ENCODE measurements at places on chromosomes 16 and 17.

DNA sequence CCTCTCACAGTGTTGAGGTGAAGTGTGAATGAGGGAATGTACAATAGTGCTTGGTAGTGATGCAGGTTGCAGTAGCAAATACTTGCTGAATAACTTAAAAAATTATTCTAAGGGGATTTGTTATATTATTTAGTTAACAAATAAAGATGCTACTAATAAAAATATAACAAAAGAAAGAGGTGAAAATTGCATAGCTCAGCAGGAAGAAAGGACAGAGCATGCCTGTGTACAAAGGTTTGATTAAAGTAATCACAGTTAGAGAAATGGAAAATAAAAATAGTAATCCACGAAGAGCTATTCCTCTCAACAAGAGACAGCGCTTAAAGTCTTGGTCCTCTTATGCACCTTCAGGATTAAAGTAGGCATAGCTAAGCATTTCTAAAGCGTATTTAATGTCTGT, 11.0 kb downstream of the GOT2 start:
- no peak for DNase-seq

DNA sequence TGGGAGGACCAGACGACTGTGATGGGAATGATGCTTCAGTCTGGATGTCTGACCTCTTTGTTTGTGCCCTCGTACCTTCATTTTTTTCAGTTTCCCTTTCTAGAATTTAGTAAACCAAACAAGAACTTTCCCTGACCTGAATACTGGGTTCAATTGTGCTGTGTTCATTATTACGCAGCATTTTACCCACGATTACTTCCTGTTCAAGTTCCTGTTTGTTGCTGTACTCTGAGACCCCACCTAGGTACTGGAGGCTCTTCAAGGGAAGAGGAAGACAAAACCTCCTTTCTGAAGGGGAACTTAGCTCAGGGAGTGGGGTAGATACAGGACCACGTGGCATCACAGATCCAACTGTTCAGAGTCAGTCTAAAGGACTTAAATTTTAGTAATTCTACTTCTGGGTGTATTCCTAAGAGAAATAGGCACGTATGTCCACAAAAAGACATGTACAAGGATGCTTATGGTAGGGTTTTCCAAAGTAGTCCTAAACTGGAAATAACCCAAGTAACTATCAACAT, 9.2 kb upstream of the PRKCB start:
- peak; percentile 75 for DNase-seq

DNA sequence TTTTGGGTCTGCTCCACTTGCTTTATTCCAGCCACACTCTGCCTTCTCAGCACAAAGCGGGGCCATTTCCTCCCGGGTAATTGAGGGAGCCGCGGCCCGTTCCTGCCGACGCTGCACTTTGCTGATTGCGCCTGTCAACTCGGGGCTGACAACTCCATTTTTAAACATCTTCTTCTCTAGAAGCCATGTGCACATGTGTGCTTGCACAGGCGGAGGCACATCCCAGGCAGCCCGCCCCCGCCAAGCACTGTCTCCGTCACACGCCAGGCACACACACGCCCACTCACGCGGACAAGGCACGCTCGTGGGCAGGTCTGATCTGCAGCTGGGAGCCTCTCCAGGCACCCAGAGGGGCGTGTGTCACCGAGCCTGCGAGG, 63.2 kb downstream of the ENGASE start:
- DNase-seq = no peak

GRCh38 chr17:17279316-17279715, 1.7 kb downstream of the COPS3 start:
- peak; percentile 19 for DNase-seq

DNA sequence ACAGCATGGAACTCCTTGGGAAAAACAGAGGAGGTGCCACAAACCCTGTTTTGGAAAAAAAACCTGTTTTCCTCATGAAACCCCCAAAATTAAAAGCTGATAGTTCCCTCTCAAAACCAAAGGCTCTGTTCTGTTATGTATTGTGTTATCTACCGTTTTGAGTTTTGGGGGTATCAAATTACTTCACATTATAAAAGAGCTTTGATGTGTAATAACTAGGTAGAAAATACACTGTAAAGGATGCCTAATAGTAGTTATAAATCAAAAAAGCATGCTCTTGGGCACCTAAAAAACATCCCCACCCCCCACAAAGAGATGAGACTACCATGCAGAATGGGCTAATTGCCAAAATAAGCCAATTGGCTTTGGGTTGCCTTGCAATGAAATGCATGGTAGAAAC, 30.8 kb downstream of the C16orf54 start:
- DNase-seq = no peak

DNA sequence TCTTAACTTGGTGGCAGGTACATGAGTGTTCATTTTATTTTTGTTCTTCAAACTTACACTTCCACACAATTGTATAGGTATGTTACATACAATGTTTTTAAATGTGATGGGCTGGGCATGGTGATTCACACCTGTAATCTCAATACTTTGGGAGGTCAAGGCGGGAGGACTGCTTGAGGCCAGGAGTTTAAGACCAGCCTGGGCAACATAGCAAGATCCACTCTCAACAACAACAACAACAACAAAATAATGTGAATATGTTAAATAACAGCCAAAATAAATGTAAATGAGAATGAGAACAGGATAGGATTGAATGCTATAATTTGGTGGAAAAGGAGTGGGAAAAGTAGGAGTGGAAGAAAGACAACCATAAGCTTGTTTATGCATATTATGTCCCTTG, 2.6 kb downstream of the NSMCE1 start:
- DNase-seq = no peak

- DNase-seq = no peak
These were observed 2.6 kb upstream of the CRISPLD2 start for GRCh38 chr16:84817206-84817605.

GRCh38 chr17:9969301-9969935, 64.3 kb upstream of the RCVRN start:
- no peak for DNase-seq

DNA sequence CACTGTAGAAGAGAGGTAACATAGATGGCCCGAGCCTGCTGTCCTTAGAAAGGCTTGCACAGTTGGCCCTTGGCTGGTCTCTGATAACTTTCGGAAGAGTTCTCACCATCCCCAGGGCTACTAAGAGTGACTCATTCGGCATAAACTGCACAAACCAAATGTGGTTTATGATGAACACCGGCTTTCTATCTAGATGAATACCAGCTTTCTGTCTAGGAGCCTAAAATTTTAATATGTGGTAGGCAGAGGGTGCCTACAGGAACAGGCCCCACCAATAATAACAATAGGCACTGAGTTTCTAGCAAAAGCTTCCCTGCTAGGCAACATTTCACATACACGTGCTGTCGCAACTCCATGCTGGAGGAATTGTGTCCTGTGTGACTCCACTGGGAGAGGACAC, 15.4 kb downstream of the CNOT1 start:
- no peak for DNase-seq

DNA sequence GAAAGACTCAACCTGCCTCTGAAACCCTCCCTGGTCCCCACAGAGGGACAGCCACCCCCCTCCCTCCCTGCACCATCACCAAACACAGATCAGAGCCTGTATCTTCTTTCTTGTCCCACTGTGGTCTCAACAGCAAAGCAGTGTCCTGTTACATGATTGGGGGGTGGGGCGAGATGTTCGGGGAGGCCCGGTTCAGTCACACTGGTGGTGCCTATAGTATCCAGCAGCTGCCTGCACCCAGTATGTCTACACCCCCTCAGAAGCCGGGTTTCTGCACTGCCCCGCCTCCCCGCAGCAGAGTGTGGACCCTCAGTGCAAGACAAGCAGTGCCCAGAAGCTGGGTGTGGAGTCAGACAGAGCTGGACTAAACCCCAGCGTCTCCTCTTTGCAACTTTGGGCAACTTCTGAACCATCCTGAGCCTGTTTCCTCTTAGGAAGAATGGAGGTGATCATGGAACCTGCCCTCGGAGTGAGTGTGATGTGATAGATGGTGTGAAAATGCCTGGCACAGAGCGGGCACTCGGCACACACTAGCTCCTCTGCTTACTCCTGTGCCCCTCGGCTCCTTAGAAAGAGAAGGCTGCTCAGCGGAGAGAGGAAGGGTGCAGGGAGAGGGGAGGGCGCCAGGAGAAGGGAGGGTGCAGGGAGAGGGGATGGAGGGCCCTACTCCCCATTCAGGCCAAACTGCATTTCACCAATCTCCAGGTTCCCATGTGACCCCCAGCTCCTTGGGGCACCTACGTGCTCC, 84.0 kb upstream of the TNRC6C start:
- DNase-seq = no peak

GRCh38 chr16:88454523-88454947, 1.5 kb downstream of the ZFPM1 start:
- DNase-seq = no peak

DNA sequence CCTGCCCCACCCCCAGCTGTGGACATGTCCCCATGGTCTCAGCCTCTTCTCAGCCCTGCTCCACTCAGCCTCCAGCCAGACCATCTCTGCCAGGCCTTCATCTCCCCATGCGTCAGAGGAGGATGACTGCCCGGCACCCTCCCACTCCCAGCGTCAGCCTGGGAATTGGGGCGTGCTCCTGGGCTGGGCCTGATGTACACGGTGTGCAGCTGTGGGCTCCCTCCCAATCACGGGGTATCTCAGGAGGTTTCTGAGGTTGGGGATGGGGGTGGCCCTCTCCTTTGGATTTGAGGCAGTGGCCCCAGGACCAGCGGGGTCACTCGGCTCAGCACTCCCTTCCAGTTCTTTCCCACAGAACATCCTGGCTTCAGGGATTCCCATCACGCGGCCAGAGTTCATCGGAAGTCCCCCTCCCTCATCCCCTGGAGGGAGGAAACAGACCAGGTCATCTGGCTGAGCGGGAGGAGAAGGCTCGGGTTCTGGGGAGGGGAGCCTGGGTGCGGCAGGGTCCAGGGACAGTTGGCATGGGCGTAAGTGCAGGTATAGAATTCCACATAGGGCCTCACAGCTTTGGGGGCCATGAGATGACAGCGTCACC, 36.9 kb downstream of the SOCS3 start:
- DNase-seq = no peak

DNA sequence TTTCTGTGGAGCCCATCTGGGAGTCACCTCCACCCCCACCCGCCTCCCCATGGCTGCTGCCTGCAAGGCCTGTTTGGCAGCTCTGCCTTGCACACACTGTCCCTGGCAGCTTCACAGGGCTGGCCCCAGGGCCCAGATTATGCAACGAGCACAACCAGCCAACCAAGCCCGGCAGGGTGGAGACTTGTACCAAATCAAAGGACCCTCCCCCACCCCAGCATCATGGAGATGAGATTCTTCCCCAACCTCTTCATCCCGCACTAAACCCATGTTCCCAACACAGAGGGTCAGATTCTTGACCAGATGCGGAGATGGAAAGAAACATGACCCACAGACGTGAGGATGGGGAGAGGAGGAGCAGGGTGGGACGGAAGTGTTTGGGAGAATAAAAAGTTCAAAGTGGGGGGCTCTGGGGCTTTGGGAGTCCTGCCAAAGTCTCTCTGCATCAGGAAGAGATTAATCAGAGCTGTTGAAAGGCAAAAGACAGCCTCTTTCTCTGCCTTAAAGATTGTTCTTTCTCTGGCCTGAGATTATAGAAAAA, 3.8 kb downstream of the SMARCD2 start:
- DNase-seq = no peak

GRCh38 chr17:2701996-2702741, 9.4 kb downstream of the CLUH start:
- DNase-seq = no peak

GRCh38 chr17:47622180-47622549, 27.6 kb upstream of the KPNB1 start:
- no peak for DNase-seq

DNA sequence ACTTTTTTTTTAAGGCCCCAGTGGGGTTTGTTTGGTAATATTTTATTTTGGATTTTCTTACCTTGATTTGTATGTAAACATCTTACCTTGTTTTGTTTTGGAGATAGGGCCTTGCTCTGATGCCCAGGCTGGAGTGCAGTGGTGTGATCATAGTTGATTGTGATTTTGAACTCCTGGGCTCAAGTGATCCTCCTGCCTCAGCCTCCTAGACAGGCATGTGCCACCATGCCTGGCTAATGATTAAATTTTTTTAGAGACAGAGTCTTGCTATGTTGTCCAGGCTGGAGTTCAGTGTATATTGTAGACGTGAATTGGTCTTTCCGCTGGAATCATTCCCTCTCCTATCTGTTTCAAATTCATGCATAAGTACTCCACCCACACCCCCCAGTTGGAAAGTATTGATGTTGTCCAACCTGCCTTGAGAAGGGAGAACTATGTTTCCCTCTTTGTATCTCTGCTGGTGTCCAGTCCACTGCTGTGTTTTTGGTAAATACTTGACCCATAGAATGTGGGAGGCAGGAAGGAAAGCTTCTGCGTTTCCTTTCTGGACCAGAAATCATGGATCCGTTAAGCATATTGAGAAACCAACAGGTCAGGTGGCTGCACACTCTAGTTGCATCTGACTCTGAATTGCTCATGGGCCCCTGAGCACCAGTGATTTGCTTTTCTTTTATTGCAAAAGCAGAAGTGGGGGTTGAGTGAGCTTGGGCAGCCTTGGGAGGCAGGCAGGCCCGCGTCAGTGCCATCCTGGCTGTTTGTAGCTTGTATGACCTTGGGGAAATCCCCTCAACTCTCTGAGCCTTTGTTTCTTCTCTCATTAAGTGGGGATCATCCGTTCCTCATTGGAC, 25.0 kb downstream of the RMI2 start:
- peak; percentile 88 for DNase-seq

GRCh38 chr16:50547340-50548124, 664 bp upstream of the NKD1 start:
- DNase-seq = no peak

GRCh38 chr17:38721802-38722201, 8.3 kb upstream of the CISD3 start:
- no peak for DNase-seq

DNA sequence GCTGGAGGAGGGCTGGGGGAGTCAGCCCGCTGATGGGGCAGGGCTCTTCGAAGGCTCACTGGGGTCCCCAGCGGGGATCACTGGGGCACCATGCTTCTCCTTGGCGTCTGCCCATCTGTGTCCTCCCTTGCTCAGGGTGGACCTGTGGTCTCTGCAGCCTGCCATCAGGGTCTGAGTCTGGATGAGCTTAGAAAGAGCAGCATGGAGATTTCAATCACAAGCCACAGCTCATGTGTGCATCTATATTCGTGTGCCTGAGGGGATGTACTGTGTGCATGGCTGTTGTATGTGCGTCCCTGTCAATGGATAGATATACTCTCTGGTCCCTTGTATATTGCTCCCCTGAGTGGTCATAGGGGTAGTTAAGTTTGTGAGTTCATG, 126.6 kb upstream of the SDK2 start:
- DNase-seq = no peak

Data from inflammatory macrophage treated with lipopolysaccharide for 1 hour (primary cell).